ENCODE measurements at places on chromosomes 4 and X.

- no peak for DNase-seq
Measured at GRCh38 chr4:32589853-32590252, 1869.7 kb downstream of the PCDH7 start.

DNA sequence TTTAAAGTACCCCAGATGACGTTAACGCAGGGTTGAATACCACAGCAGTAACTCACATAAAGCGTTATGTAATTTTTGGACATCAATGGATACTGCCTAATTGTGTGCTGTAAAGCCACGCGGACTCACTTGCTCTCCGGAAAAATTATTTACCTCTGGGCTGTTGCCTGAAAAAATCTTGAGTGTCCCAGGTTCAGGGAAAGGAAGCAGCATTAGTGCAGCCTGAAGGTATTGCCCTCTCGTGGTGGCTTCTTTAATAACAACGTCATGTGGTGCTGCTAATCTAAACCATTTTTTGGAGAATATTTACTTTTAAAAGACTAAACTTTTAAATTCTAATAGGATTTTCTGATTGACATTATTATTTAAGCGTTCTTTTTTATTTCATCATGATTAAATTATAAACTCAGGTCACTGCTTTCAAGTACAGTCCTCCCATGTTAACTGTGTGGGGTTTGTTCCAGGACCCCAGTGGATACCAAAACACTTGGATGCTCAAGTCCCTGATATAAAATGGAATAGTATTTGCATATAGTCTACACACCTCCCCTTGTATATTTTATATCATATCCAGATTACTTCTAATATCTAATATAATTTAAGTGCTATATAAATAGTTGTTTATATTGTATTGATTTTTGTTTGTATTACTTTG, 384.8 kb downstream of the FAM133A start:
- DNase-seq = no peak

DNA sequence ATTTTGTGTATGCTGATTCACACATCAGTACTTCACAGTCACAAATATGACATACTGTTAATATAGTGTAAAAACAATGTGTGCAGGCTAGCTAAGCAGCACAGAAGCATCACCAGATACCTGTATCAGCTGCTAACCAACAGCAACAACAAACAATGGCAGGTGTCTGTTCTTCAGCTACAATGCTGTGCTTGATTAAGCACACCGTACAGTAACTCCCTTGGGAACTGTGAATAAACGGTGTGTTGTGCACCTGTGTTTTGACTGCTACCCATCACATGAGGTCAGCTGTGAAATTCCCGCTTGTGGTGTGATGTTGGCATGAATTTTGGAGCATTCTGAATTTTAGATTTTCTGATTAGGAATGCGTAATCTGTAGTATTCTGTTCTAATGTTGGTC, 379.7 kb upstream of the FAT1 start:
- no peak for DNase-seq

- DNase-seq = no peak
Measured at GRCh38 chrX:56763556-56764152, 34.6 kb downstream of the NBDY start.

Measured in EL (cell line).